ENCODE measurements at places on chromosomes 5 and 9. TPM values are rescaled to one million over a fixed set of nuclear protein-coding genes. Genes with fewer than 3 reads are reported as not detected.

DNA sequence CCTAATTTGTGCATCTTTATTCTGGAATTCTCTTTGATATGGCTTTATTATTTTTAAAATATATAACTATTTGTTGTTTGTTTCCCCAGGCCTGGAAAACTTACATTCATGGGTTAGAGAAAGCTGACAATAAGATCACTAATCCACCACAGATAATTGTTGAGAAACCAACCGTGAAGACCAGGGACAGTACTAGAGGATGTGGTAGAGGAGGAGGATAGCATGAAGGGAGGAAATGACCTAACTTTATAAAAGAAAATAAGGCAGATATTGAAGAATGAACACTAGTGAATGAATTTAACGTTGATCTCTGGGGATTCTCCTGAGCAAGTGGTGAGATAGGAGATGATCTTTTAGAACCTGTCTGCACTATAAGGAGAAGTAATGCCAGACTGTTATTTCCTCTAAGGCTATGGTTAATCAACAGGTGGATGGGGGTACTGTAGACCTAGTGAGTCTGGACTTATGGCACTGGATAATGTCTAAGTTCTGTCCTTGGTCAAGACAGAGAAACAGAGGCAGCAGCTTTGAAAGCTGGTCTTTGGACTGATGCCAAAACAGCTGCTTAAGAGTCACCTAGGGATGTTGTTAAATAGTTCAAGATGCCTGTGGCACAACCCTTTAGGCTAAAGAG lies 52.4 kb downstream of the NREP start:
- DNase-seq: no peak

DNA sequence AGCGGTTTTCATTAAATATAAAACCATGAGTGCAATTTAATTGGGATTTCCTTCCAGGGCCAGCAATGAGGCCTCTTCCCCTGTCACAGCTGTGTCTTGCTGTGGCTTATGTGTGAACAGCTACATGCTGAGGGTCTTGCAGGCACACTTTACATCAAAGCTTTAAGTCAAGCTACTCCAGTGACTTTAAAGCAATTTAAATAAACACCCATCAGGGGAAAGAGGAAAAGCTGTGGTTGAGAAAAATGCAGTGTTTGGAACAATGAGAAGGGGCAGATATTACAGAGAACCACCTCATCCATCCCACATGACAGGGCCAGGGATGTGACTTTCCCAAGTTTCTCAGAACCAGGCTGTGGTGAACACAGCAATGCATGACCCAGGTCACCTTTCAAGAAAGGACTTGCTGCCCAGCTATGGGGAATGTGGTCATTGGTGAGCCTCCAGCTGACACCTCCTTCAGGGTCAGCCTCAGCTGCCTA lies 115.9 kb upstream of the LPAR1 start:
- DNase-seq: no peak

GRCh38 chr9:111118256-111118948 lies 80.1 kb upstream of the LPAR1 start:
- DNase-seq: no peak

GRCh38 chr5:133701871-133702270 lies 89.5 kb upstream of the FSTL4 start:
- DNase-seq: no peak

DNA sequence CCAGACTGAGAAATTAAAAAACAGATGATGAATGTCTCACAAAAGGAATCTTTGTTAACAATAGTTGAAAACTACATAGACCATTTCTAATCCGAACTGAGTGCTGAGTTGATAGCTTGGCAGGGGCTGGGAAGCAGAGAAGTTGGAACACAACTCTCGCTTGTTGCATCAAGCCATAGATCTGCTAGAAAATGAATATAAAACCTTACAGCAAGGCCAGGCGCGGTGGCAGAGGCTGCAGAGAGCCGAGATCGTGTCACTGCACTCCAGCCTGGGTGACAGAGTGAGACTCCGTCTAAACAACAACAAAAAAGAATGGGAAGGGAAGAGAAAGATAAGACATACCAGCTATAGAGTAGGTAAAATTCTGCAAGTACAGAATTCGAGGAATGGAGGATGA lies 28.0 kb upstream of the SPZ1 start:
- no peak for DNase-seq

DNA sequence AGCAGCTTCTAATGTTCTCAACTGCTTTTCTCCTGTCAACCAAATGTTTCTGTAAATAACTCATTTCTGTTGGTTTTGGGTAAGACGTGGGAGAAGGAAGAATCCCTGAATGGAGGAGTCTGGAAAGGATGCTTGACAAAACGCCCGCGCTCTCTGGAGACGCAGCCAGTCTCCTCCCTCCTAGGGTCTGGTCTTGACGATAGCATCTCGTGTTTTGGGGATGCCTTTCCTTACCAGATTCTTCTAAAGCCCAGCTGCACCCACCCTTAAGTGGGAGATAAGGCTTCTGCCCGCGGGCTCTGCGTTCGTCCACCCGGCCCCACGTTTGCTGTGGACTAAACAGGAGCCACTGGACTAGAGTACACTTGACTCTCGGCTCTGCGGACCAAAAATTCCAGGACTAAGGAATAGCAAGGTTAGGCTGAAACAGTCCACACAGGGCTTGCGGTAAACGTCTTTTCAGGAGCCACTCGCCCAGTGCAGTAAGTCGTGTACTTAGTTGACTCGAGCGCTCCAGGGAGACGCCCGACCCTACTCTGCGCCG lies 491 bp upstream of the CTSL start:
- DNase-seq: no peak

GRCh38 chr9:90499761-90500160 lies 142.9 kb downstream of the DIRAS2 start:
- DNase-seq: no peak

- DNase-seq: no peak
Observed at GRCh38 chr9:137116728-137117127, 2.2 kb upstream of the DPP7 start.

DNA sequence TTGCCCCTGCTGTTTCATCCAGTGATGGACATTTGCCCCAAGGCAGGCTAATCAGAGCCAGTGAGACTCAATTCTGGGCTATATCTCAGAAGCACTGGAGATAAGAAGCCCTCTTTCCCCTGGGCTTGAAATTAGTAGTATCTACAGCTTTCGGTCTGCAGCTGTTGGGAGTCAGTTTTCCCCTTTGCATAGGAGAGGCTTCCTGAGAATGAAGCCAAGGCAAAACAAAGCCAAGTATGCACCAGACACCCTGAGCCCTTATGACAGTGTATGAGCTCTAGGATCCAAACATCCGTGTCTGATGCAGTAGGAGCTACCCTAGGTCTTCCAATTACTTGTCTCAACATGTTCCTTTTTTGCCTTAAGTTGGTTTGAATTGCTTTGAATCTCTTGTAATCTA lies 79.2 kb upstream of the PANK3 start:
- no peak for DNase-seq

GRCh38 chr5:141868541-141868940 lies 9.7 kb downstream of the PCDH1 start:
- no peak for DNase-seq

- DNase-seq: no peak
Observed at GRCh38 chr5:166561759-166562158, 1729.7 kb upstream of the WWC1 start.

DNA sequence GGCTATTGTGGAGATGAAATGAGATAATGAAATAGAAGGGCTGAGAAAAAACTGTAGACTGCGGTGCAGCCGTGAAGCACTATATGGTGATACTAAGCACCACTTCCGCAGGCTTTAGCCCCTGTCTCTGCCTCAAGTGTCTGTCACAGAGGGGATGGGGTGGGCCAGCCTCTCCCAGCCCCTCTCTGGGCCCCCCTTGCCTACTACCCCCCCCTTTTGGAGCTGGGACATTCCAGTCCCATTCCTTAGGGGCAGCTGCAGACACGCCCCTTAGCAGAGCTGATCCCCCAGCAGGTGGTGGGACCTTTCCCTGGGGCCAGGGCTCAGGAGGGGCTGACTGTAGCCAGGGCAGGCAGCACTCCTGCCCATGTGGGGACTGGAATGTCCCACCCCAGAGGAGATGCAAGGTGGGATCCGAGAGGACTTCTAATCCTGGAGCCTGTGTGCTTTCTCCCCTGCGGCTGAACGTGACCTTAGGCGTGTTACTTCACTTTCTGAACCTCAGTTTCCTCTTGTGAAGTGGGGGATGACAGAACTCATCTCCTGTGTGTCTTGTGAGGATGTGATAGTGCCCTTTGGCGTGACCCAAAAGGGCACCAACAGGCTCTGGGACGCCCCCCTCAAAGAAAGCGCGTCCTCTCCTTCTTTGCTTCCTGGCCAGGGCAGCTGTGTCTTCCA lies 1.9 kb downstream of the N4BP3 start:
- no peak for DNase-seq

GRCh38 chr5:171492781-171493180 lies 73.3 kb downstream of the FGF18 start:
- DNase-seq: no peak

DNA sequence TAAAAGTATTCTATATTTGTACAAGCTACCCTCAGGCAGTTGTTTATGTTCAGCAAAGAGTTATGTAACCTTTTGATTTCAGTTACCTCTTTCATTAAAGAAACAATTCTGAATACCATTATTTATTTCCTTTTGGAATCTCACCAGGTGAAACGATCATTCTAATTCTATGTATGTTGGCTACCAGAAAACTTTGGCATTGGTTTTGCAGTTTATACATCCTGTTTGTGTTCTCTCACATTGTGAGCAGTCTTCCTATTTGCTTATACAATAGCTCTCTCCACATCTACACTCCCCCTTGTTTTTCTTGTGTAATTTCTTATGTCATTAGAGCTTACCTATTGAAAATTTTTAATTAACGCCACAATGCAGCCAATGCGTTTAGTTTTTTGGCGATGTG lies 276.0 kb upstream of the MPDZ start:
- no peak for DNase-seq

- no peak for DNase-seq
Observed at GRCh38 chr9:113541019-113541900, 77.7 kb downstream of the RGS3 start.

Gene C1QTNF3
- polyA plus RNA-seq: 91.7 TPM

Gene CEP120
- polyA plus RNA-seq: 10.7 TPM

DNA sequence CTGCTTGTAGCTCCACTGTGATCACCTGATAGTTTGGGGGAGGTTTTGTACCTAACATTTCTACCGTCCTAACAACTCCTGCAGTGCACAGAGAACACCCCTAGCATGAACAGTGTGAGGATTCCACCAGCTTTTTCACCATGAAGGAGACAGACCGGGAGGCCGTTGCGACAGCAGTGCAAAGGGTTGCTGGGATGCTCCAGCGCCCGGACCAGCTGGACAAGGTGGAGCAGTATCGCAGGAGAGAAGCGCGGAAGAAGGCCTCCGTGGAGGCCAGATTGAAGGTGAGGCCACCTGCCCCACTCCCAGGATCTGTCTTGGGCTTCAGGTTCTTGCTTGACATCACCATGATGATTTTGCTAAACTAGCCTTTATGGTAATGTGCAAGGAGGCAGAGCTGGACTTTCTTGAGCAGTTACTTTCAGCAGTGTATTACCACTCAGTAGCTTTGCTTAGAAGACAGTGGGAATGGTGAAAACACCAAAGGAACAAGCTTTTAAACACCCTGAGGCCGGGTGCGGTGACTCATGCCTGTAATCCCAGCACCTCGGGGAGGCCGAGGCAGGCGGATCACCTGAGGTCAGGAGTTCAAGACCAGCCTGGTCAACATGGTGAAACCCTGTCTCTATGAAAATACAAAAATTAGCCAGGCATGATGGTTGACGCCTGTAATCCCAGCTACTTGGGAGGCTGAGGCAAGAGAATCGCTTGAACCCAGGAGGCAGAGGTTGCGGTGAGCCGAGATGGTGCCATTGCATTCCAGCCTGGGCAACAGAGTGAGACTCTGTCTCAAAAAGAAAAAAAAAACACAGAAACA lies 3.3 kb downstream of the EXOC3 start:
- no peak for DNase-seq

DNA sequence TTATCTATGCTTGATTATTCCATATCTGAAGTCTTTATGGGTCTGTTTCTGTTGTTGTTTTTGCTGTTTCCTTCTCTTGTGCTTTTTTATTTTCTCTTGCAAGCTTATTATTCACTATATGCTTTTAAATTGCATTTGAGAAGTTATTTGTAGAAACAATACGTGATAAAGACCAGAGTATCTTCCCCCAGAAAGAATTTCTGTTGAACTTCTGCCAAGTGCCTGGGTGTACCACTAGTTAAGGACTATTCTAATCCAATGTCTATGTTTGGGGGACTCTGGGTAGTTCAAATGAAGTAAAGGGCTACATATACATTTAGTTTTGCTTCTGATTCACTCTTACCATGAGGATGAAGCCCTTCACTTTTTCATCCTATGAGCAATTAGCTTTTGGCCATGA lies 54.3 kb downstream of the SLF1 start:
- no peak for DNase-seq

DNA sequence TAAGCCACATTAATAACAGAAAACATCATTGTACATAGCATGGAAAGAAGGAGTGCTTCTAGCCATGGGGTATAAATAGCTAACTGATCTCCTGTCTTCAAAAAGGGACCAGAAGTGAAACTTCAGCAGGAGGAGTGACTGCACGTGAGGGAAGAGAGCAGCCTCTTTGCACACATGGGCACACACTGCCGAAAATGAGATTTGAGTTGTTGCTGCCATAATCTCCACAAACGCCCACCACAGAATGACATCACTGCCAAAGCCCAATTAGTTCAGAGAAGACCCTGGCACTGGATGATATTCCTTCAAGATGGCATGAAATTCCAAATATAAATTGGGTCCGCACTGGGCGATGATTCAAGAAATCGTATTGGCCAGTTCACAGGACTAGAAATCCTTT lies 238.9 kb upstream of the NR4A3 start:
- no peak for DNase-seq

DNA sequence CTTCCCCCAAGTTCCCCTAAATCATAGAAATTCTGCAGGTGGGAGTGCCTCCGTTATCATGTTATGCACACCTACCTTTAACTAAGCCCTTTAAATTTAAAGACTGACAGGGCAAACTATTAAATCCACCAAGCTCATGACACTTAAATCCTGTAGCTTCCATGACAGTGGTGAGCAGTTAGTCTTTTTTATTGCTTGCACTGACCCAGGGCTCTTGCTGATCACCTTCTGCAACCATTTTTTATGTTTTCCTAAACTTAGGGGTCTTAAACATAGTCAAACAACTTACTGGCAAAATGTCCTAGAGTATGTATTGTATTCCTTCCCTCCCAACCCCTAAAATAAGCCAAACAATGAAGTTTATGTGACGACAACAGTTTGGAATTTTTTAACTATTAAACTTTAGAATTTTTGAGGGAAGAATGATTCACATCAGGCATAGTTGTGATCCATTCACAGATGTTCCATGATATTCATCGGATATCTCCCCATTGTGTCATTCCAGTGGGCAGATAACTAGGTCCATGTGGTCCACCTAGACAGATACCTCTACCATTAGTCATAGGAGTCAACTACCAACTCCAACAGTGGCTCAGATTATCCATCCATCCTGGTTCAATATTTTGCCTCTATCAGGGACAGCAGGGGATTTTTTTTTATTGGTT lies 283.1 kb downstream of the ADAMTS6 start:
- no peak for DNase-seq

GRCh38 chr5:130992621-130993020 lies 172.4 kb downstream of the HINT1 start:
- DNase-seq: no peak

Gene ST8SIA4
- 4.6 TPM for polyA plus RNA-seq

All from forelimb muscle (tissue), 1 donor.